Non-pigmented ciliary epithelial cell (primary cell): ENCODE measurements at places on chromosomes 2 and 18.

DNA sequence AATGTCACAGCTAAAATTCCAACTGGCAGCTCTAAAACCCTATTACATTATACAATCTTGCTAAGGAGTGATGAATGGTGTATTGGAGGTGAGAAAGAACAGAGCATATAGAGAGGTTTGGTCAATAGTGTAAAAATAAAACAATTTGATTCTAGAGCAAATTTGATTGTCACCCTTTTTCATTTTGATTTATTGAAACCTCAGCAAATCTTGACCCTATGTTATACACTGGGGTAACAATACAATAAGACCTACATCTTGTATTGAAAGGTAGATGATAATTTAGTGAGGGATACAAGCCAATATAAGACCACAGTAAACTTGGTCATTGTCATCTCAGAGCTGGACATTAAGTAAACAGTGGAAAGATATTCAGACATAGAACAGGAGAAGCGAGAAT lies 671.9 kb downstream of the IRS1 start:
- DNase-seq = no peak

DNA sequence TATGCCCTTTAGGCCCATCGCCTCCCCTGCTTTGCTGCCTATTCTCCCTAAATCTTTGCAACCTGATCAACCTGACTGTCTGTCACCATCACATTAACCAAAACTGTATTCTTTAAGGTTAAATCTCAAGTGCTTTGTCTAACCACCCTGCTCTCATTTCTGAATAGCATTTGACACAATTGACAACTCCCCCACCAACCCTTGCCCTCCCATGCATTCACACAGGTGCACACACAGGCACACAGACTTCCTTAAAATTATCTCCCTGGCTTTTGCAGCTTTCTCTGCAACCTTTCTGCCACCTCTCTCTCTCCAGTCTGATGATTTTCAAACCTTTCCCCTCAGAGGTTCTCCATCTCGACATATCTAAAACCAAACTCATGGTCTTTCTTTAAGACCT lies 64.6 kb upstream of the ST8SIA3 start:
- no peak for DNase-seq

DNA sequence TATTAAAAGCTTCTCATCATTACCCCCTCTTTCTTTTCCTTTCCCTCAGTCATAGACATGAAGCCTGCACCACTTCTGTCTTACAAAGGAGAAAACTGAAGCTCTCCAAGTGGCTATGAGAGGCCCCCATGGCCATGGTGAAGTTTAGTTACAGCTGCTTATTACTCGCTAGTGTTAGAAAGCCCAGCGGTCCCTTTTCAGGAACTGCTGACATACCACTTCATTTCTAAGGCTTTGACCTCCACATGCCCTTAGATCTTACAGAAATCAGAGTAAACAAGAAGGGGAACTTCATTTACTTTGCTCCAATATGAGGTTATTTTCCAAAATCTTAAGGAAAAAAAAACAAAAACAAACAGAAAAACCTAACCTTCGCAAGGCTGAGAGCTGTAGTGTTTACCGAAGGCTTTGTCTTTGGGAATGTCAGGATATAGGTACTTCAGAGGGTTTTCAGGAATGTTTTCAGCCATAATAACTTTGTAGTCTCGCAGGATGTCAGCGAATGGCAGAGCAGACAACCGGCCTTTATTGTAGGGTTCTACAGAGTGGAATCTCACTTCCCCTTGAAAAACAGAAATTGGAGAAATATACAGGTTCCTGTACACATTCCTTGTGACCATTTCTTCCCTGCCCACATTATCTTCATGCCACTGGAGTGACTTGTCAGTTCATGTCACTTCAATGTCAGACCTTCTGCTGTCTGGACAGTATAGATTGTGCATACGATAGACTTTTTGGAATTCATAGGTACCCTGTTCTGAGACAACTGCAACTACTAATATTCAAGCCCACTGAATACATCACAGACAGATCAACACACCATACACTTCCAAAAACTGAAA lies 18.8 kb upstream of the STAT1 start:
- DNase-seq = no peak

DNA sequence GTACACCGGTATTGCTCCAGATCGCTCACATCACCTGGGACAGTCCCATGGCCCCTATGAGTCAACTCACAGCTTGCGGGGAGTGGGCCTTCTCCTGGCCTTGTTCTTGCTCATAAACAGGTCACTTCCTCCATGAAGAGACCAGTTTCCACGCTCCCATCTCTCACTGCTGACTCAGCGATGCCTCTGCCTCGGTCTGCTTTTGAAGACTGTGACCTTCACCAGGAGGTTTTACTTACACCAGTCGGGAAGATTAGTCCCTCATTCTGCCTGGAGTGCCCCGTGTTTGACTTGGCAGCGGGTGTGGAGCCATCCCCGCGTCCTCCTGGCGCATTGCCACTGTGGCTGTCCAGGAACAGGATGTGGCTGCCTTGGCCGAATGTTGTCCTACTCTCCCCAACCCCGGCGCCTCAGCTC lies 159.8 kb downstream of the RHBDD1 start:
- DNase-seq = peak; percentile 78

GRCh38 chr2:213015387-213016165 lies 135.8 kb downstream of the IKZF2 start:
- DNase-seq = no peak

DNA sequence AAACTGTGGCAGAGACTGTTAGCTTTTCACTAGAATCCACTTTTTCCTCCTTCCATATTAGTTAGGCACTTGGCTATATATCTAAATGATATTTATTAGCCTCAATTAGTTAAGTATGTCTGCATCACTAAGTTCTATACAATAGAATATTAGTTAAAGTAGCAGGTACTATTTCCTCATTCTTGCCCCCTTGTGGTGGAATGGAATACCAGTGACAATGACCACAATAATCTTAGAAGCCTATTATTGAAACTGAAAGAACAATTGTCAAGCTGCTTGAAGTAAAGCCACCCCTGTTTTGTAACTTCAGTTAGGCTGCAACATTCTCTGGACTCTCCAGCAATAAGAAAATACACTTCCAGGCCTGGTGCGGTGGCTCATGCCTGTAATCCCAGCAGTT lies 476.3 kb upstream of the VWC2L start:
- no peak for DNase-seq

DNA sequence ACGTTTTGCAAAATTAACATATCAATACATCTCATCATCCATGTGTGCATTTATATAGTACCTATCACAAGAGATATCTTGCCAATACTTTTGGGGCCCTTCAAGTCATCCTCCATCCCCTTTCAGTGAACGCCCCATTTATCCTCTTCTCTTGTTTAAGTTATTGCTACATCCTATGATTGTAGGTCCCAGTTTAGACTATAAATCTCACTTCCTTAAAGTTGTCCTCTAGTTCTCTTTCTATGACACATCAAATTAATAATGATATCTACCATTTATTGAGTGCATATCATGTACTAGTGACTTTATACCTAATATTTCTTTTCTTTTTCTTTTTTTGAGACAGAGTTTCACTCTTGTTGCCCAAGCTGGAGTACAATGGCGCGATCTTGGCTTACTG lies 28.8 kb upstream of the FBXO11 start:
- DNase-seq = no peak

DNA sequence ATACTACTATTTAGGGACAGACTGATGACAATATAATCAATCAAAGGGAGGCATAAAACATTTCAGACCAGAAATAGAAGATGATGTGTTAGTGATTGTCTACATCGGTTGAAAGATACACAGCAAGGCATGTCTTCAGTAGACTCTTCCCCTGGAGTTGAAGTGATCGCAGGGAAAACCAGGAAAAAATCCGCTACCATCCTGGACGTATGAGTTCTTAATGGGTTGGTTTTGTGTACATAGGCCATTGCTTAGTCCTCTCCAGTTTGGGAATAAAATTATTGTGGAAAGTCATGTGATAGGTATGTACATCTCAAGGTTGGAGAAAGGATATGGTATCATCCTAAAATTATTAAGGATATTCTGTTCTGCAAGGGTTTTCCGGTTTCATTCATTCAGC lies 4.3 kb downstream of the APCDD1 start:
- DNase-seq = no peak

GRCh38 chr2:238060542-238061314 lies at the start of gene SCLY:
TSS of gene SCLY (plus strand) at chr2:238061001. CDS start at chr2:238061055, 54 bp downstream.
- DNase-seq = peak; percentile 78

DNA sequence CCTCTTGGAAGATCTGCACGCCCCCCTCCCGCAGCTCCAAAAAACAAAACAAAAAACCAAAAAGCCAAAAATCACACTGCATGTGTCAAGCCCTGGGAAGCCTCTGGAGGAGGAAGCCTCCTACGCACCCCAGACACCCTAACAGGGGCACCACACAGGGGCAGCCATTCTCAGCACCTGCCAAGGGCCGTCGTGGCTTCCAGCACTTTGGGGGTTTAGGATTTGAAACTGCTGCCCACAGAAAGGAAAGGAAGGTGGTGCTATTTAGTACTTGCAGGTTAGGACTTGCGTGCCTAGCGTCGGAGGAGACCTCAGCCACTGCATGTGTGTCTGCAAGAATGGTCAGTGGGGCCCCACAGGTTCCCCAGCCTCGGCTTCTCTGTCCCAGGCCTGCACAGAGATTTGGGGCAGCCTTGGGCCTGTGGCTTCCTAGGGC lies 419 bp upstream of the GPR55 start:
- DNase-seq = no peak

DNA sequence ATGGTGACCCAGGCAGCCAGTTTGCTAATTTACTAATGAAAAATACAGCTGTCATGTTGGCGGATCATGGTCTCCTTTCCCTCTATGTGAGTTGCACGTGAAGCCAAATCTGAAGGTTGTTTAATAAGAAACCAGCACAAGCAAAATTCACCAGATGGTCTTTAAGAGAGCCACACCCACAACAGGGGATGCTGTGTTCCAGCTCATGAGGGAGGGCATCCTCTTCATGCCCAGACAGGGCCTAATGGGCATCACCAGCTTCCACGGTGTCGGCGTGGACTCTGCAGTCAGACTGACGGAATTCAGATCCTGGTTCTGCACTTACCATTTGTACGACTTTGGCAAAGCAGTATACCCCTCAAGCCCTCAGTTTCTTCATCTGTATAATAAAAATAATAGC lies 39.9 kb downstream of the TMEM247 start:
- no peak for DNase-seq

DNA sequence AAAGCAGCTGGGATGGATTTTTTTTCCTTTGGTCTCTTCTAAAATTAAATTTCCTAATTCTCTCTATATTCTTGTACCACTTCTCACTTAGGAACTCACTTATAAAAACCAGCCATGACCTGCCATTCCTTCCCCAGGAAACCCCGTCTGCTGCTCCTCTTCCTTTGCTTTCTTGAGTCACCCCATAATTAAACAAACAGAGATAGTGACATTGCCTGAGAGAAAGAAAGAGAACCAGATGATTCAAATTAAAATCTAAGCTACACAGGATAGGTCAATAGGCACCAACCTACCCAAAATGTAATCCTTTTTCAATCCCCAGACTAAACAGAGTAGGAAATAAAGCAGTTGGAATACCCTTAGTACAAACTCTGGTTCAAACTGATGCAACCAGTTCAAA lies 9.7 kb downstream of the STK39 start:
- no peak for DNase-seq
